Omental fat pad (tissue), 4 donors: ENCODE measurements at places on chromosomes 1 and 21. TPM values are rescaled to one million over a fixed set of nuclear protein-coding genes. Genes with fewer than 3 reads are reported as not detected.

GRCh38 chr1:117967477-117967876, 37.9 kb downstream of the WDR3 start:
- no peak for DNase-seq

DNA sequence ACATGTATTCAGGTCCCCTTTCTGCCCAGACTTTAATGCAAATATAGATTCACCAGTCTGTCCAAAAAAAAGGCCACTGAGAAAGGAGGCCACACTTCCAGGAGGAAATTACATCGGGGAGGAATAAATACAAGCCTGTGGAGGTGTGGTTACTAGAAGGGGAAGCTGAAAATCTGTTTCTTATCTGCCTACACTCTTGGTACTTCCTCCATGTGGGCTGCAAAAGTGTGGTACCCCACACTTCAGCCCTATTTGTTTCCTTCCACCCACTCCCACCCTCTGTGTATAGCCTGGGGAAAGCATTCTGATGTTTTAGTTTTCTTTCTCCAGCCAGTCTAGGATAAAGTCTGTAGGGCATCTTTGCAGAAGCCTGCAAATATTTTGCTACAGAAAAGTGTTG, 38.4 kb downstream of the UTP25 start:
- DNase-seq = no peak

- DNase-seq = no peak
Observed at GRCh38 chr1:234909307-234909810, 219.3 kb downstream of the TOMM20 start.

DNA sequence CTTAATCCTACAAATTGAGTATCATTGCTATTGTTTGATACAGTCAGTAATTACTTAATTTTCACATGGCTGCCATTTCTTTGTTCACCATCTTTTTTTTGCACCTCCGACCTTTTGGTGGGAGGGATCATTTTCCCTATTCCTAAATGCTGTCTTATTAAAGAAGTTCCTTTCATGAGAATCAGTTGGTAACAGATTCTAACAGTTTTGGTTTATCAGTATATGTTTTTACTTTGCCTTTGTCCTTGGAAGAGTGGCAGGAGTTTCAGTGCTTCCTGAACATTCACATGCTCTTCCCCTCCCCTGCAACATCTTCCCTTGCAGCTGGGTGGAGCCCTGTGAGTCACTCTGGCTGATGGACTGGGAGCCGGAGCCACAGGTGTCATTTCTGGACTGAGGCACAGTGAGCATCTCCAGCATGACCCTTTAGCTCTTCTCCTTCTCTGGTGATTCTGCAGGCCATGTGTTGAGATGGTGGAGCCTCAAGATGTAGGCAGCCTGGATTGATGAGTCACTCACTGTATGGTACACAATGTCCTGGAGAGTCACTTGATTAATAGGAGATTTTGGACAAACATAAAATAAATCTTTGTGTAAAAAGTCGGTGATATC, 217.7 kb downstream of the URB2 start:
- DNase-seq = no peak

The CFAP107 gene
- total RNA-seq = not detected

GRCh38 chr1:65090406-65090805, 57.6 kb upstream of the AK4 start:
- no peak for DNase-seq

DNA sequence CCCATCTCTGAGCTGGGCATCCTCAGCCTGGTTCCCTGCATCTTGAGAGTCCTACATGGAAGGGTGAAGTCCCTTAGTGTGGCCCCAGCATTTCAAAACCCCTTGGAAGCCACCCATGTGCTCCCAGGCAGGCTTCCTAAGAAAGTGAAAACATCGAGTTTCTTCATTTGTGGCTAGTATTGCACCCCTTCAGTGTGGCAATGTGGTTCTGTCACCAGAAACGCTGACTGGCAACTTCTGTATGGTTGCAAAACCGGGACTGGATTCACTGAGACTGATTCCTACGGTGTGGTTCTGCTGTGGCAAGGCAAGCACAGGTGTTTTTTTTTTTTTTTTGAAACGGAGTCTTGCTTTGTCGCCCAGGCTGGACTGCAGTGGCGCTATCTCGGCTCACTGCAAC, 9.0 kb upstream of the IFNGR2 start:
- DNase-seq = no peak

- no peak for DNase-seq
Observed at GRCh38 chr21:26115899-26116298, 54.7 kb downstream of the APP start.

DNA sequence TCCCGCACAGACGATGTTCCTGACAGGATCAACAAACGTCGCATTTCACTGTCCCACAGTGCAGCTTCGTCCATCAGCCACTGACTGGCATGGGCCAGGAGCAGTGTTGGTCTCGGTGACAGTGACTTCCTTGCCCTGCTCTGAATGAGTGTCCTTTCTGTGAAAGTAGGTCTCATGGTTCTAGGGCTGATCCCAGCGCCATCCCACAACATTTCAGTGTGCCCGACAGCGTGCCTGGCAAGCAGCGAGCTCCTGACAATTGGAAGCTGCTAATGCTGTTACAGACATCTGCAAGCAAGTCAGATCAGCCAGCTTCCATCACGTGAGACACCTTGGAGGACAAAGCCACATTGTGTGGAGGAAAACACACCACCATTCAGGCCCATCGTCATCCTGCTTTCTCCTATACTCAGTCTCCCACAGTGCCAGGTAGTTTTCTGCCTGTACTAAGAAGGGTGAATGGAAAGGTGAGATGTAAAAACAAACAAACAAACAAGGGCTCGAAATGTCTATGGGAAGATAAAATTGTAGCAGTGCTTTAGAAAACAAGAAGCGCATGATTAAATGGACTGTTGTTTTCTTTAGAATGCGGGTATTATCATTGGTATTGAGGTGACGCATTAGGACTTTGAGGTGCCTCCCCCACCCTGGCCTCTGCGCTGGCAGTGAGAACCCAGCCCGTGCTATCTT, 21.9 kb downstream of the ERRFI1 start:
- no peak for DNase-seq

The CALML6 gene
- not detected for total RNA-seq

The KRTAP13-2 gene
- not detected for total RNA-seq

GRCh38 chr21:46144464-46145070, 10.8 kb downstream of the FTCD start:
- no peak for DNase-seq

- DNase-seq = no peak
Observed at GRCh38 chr1:19124273-19124672, 85.8 kb downstream of the UBR4 start.

DNA sequence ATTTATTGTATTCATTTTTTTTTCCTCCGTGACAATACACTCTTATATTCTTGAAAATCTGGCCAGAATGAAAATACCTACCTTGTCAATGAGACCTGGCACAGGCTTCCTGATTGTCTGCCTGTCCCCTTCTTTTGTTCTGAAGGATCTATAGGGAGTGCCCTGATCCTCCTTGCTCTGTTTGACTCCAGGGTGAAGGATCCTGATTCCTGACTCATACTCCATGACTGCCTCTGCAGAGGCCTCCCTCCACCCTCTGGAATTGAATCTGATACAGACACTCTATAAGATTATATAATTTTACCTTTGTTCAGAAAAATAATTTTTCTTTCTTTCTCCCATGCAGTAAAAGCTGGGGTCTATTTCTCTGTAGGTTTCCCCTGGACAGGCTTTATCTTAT, 116.2 kb downstream of the HMCN1 start:
- no peak for DNase-seq

DNA sequence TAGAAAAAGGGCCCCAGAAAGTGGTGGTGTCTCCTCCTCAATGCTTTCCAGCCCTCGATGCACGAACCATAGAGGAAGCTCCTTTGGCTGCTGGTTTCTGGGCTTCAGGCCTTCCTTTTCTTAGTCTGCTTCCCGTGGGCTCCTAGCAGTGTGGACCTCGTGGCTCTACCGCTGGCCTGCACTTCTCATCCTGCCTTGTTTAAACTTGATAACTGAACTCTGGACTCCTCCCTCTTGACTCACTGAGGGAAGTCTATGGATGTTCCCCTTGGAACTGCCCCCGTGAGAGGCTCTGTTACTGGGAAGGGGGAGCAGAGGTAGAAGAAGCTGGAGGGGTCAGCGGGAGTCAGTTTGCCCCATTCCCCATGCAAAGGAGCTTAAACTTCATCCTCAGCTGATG, 75.3 kb upstream of the WDR26 start:
- DNase-seq = no peak

DNA sequence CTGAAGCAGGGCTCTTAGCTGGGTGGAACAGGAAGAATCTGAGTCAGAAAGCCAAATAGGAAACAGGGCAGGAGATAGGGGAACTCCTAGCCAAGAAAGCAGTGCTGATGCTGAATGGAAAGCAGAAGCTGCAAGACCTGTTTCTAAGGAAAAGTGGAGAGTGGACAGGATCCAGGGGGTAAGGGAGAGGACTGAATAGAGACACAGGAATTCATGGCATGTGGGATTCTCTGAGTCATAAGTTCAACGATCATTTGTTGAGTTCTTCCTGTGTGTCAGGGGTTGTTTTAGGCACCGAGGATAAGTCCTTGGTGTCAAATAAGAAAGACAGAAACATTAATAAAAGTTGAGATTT, 153.8 kb upstream of the FGGY start:
- DNase-seq = no peak

The LAX1 gene
- 0.19 TPM for total RNA-seq

DNA sequence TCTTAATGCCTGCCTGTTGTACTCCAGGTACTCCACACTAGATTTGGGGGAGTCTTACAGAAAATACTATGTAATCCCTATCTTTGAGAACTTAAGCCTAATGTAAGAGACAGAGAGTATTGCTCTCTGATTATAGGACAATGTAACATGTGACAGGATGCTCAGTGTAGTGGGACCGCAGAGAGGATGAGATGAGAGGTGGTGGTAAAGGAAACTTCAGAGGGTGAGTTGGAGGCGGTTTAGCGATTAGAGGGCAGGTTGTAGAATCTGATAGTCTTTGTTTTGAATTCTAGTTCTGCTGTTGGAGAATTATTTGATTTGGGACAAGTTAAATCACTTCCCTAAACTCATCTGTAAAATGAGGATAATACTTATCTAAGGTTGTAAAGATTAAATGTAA, 5.4 kb downstream of the SOAT1 start:
- no peak for DNase-seq

The BARHL2 gene
- not detected for total RNA-seq

The GBP5 gene
- total RNA-seq = 2.4 TPM

GRCh38 chr1:183205196-183205781, 19.2 kb downstream of the LAMC2 start:
- DNase-seq = no peak

GRCh38 chr21:22280851-22281250, 1282.6 kb downstream of the NCAM2 start:
- no peak for DNase-seq

- no peak for DNase-seq
Observed at GRCh38 chr1:3359351-3359750, 95.1 kb upstream of the ARHGEF16 start.

DNA sequence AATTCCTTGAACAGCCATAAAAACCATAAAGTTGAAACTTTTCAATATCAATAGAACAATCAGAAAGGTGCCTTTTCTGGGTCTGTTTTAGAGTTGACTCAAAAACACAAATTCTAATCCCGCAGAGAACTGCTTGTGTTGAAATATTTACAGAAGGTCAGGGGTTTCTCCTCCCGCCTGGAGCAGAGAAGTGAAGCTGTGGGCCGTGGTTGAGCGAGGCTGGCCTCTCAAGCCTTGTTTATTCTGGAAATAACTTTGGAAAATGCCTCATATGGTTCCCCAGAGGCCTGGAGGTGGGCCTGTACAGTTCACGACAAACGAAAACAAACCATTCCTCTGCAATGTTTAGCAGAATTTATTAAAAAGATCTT, 90.8 kb upstream of the ERRFI1 start:
- DNase-seq = no peak

DNA sequence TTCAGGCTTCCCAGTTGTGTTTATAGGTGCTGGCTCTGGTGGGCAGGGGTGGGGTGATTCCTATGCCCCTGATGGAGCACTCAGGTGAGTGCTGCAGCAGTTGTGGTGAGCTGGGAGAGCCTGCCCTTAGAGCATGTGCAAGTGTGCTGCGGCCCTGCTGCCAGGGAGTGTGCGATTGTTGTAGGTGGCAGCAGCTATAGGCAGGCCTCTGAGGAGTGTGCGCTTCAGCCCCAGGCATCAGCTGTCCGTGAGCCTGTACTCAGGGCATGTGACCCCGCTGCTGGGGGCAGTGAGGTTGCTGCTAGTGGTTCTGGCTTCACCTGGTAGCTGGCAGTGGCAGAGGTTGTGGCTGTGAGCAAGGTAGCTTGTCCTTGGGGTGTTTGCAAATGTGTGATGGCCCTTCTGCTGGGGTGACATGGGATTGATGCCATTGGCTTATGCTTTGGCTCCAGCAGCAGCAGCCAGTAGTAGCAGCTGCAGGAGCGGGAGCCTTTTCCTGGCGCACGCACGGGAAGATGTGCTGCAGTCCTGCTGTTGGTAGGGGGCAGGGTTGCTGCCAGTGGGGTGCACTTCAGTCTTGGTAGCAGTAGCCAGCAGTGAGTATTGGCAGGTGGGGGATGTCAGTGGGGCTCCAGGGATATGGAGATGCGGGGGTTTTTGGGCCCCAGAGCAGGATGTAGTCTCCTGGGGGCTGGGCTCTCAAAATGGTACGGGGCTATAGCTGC, 37.7 kb downstream of the SYCP1 start:
- DNase-seq = no peak

The TNFAIP8L2 gene
- total RNA-seq = 16.4 TPM

GRCh38 chr1:204962742-204963632, 80.0 kb upstream of the CNTN2 start:
- DNase-seq = no peak

The RRAGC gene
- 29.6 TPM for total RNA-seq

- DNase-seq = no peak
Observed at GRCh38 chr1:30933874-30934252, 25.3 kb upstream of the SDC3 start.

DNA sequence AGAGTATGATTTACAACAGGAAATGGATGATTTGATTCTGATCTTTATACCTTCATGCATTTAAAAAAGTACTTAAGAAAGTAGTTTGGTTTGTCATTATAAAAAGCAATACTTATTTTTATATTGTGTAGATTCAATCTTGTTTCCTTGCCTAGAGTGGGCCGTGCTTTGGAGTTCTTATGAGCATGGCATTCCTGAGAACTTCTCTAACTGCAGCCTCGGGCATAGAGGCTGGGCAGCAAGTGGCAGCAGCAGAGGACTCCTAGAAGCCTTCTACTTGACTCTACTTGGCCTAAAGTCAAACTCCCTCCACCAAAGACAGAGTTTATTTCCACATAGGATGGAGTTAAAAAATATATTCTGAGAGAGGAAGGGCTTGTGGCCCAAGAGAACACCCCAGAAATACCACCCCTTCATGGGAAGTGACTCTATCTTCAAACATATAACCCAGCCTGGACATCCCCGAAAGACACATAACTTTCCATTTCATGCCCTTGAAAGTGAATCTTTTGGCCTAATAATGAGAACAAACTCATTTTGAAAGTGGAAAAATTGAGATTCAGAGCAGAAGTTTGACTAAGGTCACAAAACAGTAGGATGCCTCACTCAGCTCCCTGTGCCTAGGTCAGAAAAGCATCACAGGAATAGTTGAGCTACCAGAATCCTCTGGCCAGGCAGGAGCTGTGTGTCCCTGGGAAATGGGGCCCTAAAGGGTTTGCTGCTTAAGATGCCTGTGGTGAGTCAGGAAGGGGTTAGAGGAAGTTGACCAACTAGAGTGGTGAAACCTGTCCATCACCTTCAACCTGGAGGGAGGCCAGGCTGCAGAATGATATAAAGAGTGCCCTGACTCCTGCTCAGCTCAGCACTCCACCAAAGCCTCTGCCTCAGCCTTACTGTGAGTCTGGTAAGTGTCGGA, at the start of gene IVL:
TSS of gene IVL (plus strand) at position 861 of the 916 bp plus-strand sequence. CDS start 1,252 bp downstream, outside the sequence.
- DNase-seq = no peak

The OR2M3 gene
- total RNA-seq = not detected
